ENCODE measurements at places on chromosomes 2 and 18. TPM values are rescaled to one million over a fixed set of nuclear protein-coding genes. Genes with fewer than 3 reads are reported as not detected.

Gene CCNT2
- total RNA-seq, result 18.0 TPM

Gene TMEM182
- total RNA-seq, result 144 TPM

Gene CHRND
- not detected for total RNA-seq

Gene GALNT13
- 0.13 TPM for total RNA-seq

Gene FAM237A
- 3.4 TPM for total RNA-seq

- H3K27ac ChIP-seq, result no peak overlapping the region
- no peak overlapping the region for H3K4me3 ChIP-seq
- H3K4me1 ChIP-seq, result peaks cover 10% of the 10 kb centered on the region
- no peaks in the 10 kb centered on the region for H3K27me3 ChIP-seq
- no peak for DNase-seq
These were observed 59.6 kb downstream of the STPG4 start for GRCh38 chr2:47095349-47096020.

DNA sequence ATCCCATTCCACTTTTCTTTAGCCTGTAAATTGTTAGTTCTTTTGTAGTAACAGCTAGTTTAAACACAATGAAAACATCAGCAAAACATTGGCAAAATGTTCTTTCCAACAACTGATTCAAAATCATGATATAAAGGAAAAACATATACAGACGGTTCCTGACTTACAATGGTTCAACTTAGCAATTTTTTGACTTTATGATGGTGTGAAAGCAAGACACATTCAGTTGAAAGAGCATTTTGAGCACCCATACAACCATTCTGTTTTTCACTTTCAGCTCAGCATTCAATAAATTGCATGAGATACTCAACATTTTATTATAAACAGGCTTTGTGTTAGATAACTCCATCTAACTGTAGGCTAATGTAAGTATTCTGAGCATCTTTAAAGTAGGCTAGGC lies 185.1 kb downstream of the NOL4 start:
- H3K36me3 ChIP-seq, result no peaks in the 10 kb centered on the region
- H3K27me3 ChIP-seq, result no peaks in the 10 kb centered on the region
- peak overlapping the region; percentile 10 for H3K4me3 ChIP-seq
- H3K27ac ChIP-seq, result no peak overlapping the region
- no peaks in the 10 kb centered on the region for H3K4me1 ChIP-seq

DNA sequence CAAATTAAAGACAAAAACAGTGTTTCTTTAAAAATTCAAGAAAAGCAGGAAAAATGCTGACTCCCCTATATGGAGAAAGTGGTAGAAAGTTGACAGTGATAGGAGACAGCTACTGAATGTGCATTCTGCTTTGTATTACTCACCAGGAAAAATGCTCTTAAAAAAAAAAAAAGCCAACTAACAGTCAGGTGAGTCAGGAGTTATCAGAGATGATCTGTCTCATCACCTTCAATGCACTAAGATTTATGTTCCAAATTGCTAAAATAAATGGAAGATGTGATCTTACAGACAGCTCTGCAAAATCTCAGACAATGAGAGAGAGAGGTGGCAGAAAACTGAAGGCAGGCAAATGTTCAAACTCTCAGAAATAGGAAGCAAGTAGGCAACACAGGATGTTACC lies 47.6 kb upstream of the ZNF521 start:
- no peaks in the 10 kb centered on the region for H3K4me1 ChIP-seq
- no peak overlapping the region for H3K27ac ChIP-seq
- DNase-seq, result no peak
- no peaks in the 10 kb centered on the region for H3K27me3 ChIP-seq
- no peak overlapping the region for H3K4me3 ChIP-seq
- no peaks in the 10 kb centered on the region for H3K36me3 ChIP-seq

- H3K4me1 ChIP-seq, result no peaks in the 10 kb centered on the region
- DNase-seq, result no peak
- H3K27me3 ChIP-seq, result no peaks in the 10 kb centered on the region
- no peak overlapping the region for H3K4me3 ChIP-seq
- no peaks in the 10 kb centered on the region for H3K36me3 ChIP-seq
These were observed 32.9 kb downstream of the CENPO start for GRCh38 chr2:24825883-24826772.

GRCh38 chr2:163077241-163077640 lies 238.7 kb upstream of the KCNH7 start:
- no peaks in the 10 kb centered on the region for H3K36me3 ChIP-seq
- H3K27ac ChIP-seq, result no peak overlapping the region
- H3K4me3 ChIP-seq, result no peak overlapping the region
- no peak for DNase-seq

DNA sequence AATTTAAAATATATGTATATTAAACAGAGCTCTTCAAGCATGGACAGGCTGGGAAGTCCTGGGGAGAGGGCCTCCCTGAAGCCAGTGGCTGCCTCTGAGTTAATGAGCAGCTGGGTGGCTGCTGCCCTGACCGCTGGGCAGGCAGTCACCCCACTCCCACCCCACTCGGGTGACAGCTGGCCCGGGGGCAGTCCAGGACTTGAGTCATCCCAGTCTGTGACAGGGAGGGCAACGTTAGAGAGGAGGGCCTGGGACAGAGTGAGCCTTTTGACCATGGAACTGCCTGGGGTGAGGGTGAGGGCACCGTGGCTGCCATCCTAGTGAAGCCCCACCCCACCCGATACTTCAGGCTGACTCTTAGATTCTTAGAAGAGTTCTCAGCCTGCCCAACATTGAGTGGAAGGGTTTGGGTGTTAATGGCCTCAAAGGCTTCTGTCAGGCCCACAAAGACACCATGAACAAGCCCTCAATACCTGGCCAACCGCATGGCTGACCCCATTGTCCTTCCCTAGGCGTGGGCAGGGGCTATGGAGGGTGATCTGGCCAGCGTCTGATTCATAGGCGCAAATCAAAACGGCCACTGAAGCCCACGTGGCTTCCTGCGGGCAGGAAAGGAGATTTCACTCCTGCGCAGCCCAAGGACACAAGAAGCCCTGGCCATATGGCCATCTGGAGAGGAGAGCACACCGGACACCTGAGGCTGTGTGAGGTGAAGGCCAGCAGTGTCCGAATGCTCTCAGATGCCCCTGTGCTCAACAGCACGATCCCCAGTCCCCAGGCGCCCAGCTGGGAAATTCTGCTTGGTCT lies 47.5 kb downstream of the MRPS5 start:
- DNase-seq, result no peak
- no peaks in the 10 kb centered on the region for H3K36me3 ChIP-seq
- peaks cover 8% of the 10 kb centered on the region for H3K4me1 ChIP-seq
- no peak overlapping the region for H3K4me3 ChIP-seq

GRCh38 chr2:65706411-65706810 lies 274.0 kb upstream of the SPRED2 start:
- H3K27me3 ChIP-seq, result no peaks in the 10 kb centered on the region
- H3K36me3 ChIP-seq, result no peaks in the 10 kb centered on the region
- no peaks in the 10 kb centered on the region for H3K4me1 ChIP-seq
- no peak overlapping the region for H3K27ac ChIP-seq

DNA sequence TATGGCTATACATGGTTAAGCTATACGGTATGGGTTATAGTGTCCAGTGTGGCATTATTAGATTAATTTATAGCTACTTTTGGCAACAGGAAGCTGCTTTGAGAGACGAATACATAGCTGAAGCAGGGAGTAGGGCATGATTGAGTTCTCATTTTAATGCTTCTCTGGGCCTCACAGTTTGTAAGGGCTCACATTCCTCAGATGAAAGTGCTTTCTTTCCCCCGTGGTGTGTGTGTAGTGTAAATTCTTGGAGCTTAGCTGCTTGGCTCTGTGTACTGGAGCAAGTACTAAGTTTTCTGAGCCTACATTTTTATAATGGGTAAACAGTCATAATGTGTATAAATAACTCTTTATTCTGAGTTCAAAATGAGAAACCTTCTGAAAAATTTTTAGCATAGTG lies 173.7 kb downstream of the PTPRM start:
- H3K4me1 ChIP-seq, result peaks cover 15% of the 10 kb centered on the region
- no peaks in the 10 kb centered on the region for H3K27me3 ChIP-seq
- H3K36me3 ChIP-seq, result no peaks in the 10 kb centered on the region
- no peak overlapping the region for H3K4me3 ChIP-seq

GRCh38 chr2:237927986-237928385 lies 38.8 kb upstream of the UBE2F start:
- H3K36me3 ChIP-seq, result no peaks in the 10 kb centered on the region
- H3K27ac ChIP-seq, result no peak overlapping the region
- no peaks in the 10 kb centered on the region for H3K27me3 ChIP-seq
- no peak overlapping the region for H3K4me3 ChIP-seq
- peaks cover 7% of the 10 kb centered on the region for H3K4me1 ChIP-seq

DNA sequence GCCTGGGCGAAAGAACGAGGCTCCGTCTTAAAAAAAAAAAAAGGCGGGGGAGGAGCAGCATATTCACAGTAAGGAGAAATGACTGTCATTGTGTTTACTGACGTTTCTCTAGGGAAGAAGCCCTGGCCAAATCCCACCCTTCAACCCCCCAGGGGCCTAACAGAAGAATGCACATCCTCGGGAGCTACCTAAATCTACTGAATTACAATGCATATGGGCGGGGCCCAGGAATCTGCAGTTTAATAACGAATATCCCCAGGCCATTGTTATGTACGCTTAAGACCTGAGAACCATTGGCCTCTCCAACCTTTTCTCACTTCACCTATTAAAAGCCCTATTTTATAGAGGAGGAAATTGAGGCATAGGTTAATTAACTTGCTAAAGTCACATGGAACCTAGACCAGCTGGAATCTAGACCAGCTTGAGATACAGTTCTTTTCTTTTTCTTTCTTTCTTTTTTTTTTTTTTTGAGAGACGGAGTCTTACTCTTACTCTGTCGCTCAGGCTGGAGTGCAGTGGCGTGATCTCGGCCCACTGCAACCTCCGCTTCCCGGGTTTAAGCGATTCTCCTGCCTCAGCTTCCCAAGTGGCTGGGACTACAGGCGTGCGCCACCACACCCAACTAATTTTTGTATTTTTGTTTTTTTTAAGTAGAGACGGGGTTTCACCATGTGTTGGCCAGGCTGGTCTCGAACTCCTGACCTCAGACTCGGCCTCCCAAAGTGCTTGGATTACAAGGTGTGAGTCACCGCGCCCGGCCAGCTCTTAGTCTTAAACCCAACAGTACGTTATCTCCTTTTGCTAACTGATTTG lies 708 bp upstream of the RIF1 start:
- peak overlapping the region; percentile 99 for H3K4me3 ChIP-seq
- DNase-seq, result no peak
- H3K27ac ChIP-seq, result peak overlapping the region; percentile 96
- peaks cover 17% of the 10 kb centered on the region for H3K4me1 ChIP-seq
- no peaks in the 10 kb centered on the region for H3K27me3 ChIP-seq

DNA sequence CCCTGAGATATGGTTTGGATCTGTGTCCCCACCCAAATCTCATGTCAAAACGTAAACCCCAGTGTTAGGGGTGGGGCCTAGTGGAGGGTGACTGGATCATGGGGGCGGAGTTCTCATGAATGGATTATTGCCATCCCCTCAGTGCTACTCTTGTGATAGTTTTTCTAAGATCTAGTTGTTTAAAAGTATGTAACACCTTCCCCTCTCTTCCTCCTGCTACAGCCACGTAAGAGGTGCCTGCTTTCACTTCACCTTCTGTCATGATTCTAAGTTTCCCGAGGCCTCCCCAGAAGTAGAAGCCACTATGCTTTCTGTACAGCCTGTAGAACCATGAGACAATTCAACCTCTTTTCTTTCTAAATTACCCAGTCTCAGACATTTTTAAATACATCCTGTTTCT lies 16.9 kb downstream of the PUM2 start:
- peaks cover 63% of the 10 kb centered on the region for H3K4me1 ChIP-seq
- no peak for DNase-seq
- no peak overlapping the region for H3K27ac ChIP-seq
- H3K36me3 ChIP-seq, result no peaks in the 10 kb centered on the region
- no peak overlapping the region for H3K4me3 ChIP-seq
